Lung microvascular endothelial cell (primary cell): ENCODE measurements at places on chromosomes 7 and 10.

DNA sequence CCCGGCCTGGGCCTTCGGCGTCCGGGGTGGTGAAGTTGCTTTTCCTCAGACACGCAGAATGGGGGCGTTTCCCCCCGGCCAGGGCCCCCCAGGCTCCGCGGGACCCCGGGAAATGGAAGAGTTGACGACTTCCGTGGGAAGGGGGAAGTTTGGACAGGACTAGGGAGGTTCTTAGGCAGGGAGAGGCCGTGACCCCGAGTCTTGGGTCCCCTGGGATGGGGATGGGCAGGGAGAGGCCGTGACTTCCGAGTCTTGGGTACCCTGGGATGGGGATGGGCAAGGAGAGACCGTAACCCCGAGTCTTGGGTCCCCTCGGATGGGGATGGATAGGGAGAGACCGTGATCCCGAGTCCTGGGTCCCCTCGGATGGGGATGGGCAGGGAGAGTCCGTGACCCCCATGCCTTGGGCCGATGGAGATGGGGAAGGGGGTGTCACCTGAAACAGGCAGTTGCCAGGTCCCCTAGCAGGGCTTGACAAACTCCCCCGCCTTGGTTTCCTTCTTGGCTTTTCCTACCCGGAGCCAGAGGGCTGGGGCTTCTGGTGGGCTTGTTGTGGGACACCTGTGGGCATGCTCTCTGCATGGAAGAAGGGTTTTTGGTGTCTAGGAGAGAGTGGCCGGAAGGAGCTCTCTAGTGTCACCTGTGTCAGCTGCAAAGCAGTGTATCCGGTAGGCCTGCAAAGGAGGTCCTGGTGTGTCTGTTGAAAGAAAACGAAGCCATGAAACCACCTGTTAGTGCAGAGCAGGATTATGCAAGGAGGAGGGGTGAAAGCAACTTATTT lies 1.1 kb downstream of the TRRAP start:
- DNase-seq, result peak; percentile 47

GRCh38 chr10:122113161-122113944 lies 124.4 kb downstream of the TACC2 start:
- peak; percentile 86 for DNase-seq

GRCh38 chr10:62113680-62114079 lies 155.0 kb downstream of the RTKN2 start:
- DNase-seq, result no peak

GRCh38 chr10:86064219-86064618 lies 302.4 kb downstream of the GRID1 start:
- DNase-seq, result no peak

DNA sequence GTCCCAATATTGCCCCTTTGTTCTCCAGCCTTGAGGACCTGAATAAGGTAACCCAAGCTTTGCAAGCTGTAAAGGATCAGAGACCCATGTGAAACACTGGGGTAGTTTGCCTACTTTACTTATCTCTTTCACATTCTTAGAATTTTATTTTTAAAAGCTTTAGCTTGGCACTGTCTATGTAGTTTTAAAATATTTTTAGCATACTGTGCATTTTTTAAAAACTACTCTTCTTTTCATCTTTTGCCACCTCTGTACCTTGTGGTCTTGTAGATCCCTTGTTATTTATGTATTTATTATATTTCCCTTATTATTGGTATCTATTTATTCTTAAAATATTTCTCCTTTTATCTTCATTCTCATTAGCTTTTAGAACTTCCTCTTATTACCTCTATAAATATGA lies 12.0 kb upstream of the PTPRZ1 start:
- no peak for DNase-seq

GRCh38 chr7:108663701-108664100 lies 94.0 kb downstream of the DNAJB9 start:
- no peak for DNase-seq

- DNase-seq, result no peak
Observed at GRCh38 chr10:60465801-60466200, 76.1 kb upstream of the ANK3 start.

- DNase-seq, result no peak
Observed at GRCh38 chr7:33937871-33938270, 32.5 kb downstream of the BMPER start.

DNA sequence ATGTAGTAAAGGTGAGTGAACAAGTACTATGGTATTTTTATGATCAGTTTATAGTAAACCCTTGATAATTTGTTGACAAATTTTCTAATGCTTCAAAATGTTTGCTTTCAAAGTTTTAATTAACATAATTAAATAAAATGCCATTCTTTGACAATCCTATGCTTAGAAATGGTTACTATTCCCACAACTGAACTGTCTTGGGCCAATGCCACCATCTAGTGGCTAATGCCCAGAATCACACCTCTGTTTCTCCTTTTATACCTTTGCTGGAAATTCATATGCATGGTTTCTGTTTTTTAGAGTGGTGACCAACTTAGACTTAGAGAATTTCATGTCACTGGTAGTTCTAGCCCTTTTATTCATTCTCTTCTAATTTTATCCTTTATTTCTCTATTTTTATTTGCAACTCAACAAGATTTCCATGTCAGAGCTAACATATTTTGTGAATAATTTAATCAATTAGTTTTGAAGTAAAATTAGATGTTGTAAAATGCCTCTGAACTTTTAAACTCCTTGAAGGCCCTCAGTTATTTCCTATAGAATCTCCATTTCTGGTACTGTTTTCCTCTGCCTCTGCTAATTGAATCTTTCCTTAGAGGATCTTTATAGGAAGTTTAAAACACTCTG lies 31.1 kb downstream of the PCGF5 start:
- DNase-seq, result peak; percentile 80

DNA sequence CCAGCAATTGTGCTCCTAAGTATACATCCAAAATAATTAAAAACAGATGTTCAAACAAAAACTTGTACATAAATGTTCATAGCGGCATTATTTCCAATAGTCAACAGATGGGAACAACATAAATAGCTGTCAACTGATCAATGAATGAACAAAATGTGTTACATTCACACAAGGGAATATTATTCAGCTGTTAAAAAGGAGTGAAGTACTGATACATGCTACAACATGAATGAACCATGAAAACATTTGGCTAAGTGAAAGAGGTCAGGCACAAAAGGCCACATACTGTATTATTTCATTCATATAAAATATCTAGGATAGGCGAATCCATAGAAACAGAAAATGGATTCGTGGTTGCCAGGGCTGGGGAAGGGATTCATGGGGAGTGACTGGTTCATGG lies 109.1 kb downstream of the CDH23 start:
- DNase-seq, result no peak

DNA sequence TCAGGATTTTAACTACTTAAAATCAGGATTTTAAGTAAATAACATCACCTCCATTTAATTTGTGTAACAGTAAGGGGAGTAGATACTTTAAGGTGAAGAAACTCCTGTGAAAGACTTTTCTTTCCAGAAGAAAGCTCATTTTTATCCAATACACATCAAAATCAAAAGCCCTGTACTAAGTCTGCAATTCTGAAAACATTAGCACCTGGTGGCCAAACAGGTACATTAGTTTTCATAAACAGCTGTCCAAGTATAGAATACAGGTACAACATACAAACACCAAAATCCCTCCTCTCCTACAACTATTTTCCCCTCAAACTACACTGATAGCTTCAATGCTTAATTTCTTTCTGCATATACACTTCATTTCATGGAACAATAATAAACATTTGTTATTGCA lies 22.9 kb downstream of the FAM3C start:
- DNase-seq, result no peak

GRCh38 chr7:1889556-1890181 lies 219.6 kb downstream of the ELFN1 start:
- peak; percentile 67 for DNase-seq

- DNase-seq, result no peak
Observed at GRCh38 chr10:60662917-60663614, 115.2 kb upstream of the CDK1 start.

- DNase-seq, result no peak
Observed at GRCh38 chr7:139725077-139725476, 52.7 kb downstream of the HIPK2 start.

GRCh38 chr10:48556713-48557112 lies 48.2 kb downstream of the ARHGAP22 start:
- no peak for DNase-seq

GRCh38 chr7:30062587-30062986 lies 34.4 kb downstream of the PLEKHA8 start:
- peak; percentile 64 for DNase-seq

GRCh38 chr10:130498042-130498441 lies 361.9 kb downstream of the GLRX3 start:
- no peak for DNase-seq

DNA sequence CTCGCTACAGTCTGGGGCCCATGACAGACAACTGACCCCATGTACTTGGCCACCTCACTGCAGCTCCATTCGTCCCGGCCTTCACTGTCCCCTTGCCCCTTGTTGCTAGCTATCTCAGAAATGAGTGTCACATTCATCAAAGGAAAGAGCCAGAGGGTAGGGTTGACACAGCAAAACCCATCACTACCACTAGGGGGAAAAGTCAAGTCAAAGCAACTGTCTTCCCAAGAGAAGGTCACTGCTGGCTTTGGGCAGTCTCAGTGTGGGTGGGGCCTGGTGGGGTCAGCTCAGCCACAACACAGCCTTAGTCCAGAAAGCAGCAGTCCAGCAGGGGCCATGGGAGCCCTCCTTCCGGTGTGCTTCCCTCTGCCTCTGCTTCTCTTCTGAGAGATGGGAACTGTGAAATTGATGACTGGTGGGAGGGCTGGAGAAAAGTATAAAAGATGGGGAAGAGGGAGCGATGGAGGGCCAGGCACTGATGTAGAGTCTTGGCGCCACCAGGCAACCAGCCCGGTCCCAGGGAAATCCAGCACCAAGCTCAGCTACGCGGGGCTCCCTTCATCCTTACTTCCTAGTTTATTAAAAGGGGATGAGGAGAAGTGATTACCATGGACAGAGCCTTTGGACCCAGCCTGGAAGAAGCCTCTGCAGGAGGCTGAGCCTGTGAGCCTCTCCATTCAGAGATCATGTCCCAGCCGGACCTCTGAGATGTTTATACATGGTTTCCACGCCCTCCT lies 58.0 kb downstream of the PLXNA4 start:
- peak; percentile 34 for DNase-seq

DNA sequence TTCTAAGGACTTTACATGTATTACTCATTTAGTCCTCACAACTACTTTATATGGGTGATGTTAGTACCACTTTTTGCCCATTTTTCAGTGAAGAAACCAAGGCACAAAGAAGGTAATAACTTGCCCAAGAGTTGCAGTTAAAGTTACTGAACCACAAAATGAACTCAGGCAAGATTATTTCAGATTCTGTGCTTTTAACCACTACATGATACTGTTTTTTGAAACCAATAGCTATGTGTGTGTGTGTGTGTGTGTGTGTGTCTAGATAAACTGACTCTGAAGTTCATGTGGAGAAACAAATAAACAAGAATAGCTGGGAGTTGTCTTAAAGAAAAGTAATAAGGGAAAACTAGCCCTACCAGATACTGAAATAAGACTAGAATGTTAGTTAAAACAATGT lies 60.8 kb upstream of the OIT3 start:
- no peak for DNase-seq

DNA sequence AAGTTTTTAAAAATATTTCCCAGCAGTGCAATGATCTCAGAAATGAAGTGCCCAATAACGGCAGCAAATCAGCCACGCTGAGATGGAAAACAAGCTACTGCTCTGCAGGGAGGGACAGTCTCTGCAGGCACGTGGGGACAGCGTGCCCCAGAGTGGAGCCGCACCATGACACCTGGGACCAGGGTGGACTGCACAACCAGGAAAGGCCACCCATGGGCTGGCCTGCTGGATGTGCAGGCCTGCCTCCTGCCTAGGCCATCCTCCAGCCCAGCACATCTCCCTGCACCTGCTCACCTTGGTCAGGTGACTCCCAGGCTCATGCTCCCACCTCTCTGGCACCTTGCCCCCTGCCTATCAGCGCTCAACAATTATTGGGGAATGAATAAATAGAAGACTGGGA lies 80.4 kb downstream of the VSTM4 start:
- no peak for DNase-seq

DNA sequence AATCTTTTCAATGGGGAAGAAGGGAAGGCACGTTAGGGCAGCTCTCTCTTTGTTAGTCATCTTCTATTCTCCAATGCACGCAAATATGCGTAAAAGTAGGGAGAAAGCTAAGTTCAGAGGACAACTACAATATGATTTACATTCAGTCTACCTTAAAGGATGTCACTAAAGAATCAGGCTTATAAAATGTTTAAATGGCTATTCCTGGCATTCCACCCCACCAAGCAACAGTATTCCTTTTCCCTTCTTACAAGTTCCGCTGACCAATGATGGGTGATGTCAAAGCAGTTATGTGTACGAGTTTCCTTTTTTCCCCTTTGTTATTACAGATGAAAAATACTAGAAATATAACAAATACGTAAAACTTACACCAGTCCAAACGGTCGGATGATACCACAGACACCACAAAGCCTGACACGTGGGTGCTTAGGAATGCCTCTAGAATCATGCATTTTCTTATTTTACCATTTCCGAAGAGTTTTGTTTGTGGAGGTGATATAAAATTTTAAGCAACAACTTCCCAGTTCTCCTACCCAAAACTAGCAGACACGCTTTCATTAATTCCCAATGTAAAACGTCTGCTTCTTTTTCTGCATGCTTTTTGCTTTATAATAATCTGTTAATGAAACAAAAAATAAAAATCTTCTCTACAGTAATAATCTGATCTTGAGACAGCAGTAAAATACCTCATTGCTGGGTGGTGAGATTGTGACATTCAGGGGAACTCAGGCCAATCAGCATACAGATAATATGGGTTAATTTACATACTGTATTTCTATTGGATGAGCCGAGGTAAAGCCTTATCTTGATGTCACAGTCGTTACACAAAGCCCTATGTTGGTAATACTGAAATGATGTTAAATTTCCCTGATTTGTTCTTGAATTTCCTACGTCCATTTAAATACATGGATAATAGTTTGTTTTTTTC lies 708 bp upstream of the GPR85 start:
- DNase-seq, result peak; percentile 87

DNA sequence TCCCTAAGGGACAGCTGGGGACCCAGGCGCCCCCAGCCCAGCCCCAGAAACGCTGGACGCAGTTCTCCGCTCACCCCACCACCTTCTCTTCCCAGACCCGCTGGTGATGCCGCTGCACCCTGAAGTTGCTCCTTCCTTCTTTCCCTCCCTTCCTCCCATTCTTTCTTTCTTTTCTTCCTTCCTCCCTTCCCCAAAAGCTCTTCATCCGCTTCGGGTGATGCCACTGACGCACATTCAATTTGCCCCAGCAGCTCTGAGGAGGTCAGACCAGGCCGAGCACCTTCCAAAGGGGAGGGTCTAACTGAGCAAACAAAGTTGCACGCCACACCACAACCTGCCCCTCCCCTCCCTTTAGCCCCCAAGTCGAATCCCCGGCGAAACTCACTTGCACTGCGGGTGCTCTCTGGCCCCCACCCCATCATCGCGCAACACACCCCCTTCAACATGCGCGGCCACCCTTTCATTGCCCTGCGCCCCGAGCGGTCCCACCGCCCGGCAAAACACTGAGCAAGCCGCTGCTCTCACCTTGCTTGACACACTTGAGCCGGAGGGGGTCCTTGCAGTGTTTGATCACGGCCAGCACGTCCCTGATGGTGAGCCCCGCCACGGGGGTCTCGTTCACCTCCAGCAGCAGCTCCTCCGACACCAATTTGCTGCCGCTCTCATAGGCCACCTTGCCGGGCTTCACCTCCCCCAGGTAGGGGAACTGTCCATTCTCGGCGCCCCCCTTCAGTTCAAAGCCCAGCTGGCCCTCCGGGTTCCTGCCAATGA lies 787 bp downstream of the MAGI2 start:
- peak; percentile 24 for DNase-seq
